ENCODE measurements at places on chromosomes 7 and 10.

- no peak for DNase-seq
Measured at GRCh38 chr10:104774234-104774633, 133.1 kb downstream of the SORCS3 start.

- DNase-seq, result no peak
Measured at GRCh38 chr7:138358850-138359341, 101.2 kb upstream of the TRIM24 start.

DNA sequence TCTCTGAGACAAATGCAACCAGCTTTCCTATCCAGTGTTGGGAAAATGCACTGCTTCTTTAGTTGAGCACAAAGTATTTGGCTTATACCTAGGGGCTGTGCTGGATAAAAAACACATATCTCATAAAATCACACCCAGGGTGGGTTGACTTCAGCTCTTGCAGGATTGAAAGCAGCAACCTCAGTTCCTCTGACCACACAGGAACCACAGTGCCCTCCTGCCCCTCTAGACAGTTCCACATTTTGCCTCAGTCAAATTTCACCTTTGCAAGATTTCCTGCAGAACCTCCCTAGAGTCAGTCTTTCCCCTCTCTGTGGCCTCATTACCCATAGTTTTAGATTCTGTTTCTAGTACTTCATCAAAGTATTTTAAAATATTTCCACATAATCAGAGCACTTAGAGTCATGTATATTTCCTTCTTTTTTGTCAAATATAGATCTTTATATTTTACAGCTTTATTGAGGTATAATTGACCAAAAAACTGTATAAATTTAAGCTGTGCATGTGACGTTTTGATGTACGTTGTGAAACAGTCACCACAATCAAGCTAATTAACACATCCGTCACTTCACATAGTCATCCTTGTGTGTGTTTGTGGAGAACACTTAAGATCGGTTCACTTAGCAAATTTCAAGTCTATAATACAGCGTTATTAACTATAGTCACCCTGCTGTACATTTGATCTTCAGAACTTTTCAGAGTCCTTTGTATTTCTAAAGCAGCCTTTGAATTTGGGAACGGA lies 37.0 kb upstream of the EGR2 start:
- DNase-seq, result peak; percentile 78

GRCh38 chr7:27367179-27367932 lies 124.8 kb downstream of the EVX1 start:
- DNase-seq, result no peak

- no peak for DNase-seq
Measured at GRCh38 chr7:148650232-148650858, 48.4 kb upstream of the CUL1 start.

- peak; percentile 83 for DNase-seq
Measured at GRCh38 chr7:92634924-92635519, 44.8 kb upstream of the FAM133B start.

- no peak for DNase-seq
Measured at GRCh38 chr10:44958196-44958897, 1.3 kb upstream of the RASSF4 start.

DNA sequence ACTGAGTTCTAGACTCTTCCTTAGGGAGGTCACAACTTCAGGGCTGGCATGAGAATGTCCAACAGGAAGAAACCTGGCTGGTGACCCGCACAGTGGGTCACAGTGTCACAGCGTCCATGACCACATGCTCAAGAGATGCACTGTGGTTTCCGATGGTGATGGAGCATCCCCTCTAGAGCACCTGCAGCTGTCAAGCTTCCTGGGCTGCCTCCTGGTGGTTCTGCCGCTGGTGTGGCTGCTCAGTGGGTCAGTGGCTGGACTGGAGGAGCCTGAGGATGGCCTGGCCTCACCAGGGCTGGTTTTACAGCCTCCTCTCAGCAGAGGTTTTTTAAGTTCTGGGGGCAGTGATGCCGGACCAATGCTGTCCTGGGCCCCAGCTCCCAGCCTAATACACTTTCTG lies 149.3 kb downstream of the SH3PXD2A start:
- no peak for DNase-seq

DNA sequence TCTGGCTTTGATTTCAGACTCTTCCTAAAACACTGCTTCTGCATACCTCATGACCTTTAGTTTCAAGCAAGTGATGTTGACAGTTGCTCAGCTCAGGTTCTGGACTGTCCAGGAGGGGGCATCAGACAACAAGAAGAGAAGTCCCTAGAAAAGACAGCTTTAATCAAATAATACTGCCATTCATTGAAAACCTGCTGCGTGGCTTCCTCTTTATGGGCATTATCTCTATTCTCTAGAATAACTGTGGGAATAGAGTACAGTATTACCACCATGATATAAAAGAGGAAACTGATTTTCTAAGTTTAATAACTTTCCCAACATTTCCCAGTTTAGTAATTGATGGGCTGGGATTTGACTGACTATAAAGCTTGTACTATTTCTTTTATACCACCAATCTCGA lies 170.4 kb downstream of the SNX13 start:
- DNase-seq, result peak; percentile 69

GRCh38 chr10:59668096-59668495 lies 41.6 kb downstream of the SLC16A9 start:
- DNase-seq, result no peak

Measured in activated CD4-positive, alpha-beta T cell treated with anti-CD3 and anti-CD28 coated beads, Interleukin-2, Interleukin-6, amounts not matched to agents 100 ng/mL and 50 ng/mL, durations not matched to agents 16 hours and 8 hours (primary cell).